ENCODE measurements at places on chromosomes 7 and 10.
A peak's percentile ranks its signal among the peaks of the same experiment; 100 is the strongest.

GRCh38 chr7:17535776-17536175 lies 237.3 kb downstream of the AHR start:
- no peak for DNase-seq

DNA sequence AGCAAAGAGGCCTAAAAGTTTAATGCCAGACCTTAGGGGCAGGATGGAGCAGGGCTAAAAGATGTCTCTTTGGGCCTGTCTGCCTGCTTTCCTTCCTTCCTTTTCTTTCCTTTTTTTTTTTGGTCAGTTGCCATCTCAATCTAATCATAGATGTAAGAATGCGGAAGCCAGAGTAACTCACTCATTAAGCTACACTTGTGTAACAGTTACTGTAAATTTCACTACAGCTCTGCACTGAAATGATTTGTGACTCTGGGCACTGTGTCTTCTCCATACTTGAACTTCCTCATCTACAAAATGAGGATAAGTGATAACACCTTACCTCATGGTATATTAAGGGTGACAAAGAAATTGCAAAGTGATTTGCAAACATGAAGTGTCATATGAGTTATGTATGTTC lies 75.5 kb upstream of the AGK start:
- no peak for DNase-seq

DNA sequence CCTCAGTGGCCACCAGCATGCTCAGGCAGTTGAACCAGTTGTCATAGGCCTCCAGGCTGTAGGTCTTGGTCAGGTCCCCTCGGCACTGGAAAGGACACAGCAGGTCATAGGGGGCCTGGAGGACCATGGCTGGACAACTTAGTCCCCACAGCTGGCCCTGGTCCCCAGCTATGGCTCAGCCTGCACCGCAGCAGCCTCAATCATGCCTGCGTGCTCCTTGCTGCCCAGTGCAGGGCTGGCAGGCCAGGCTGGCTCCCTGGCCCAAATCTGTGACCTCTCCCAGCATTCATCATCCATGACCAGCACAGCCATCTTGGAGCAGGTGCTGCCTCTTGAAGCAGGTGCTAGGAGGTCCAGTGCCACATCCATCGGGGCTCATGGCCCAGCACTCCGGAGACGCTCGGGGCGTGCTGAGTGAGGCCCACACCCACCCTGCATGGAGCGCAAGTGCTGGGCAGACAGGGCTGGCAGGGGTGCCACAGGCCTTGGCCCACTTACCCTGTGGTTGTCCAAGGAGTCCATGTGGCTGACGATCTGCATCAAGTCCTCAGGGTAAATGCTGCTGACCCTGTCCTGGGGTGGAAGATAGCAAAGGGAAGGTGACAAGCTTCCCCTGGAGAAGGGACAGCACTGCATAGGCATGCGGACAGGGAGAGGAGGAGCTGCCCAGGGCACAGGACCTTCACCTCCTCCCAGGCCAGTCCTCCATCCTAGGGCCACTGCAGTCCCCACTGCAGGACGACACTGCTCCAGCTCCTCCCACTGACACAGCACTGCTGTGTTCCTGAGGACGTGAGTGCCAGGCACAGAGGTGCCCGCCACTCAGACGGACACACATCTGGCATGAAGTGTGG lies 61.7 kb downstream of the CSGALNACT2 start:
- no peak for DNase-seq

DNA sequence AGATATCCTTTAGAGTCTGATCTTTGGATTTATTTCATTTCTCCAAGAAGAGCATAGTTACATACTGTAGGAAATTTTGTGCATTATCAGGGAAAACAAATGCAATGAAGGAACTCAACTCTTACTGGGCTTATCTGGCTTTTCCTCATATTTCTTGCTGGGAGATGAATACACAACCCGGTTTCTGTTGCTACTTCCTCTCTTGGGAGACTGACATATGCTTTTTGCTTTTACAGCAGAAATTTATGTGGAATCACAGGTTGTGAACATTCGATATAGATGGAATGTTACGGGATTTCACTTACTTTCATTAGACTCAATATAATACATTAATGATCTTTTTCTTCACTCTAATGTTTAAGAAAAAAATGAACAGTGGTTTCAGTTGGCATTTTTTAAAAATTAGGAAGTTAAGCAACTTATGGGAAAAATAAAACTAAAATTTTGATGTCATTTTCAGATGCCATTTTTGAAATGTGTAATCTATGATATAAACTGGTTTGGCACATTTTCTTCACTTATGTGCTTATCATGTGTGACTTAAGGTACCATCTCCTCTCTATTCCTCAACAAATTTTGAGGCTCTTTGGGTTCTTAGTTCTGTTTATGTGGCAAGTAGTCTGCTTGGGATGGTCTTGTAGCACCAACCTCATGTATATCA lies 7.1 kb downstream of the SND1 start:
- DNase-seq = no peak

- no peak for DNase-seq
These were observed 32.2 kb downstream of the HACD1 start for GRCh38 chr10:17585016-17585415.

DNA sequence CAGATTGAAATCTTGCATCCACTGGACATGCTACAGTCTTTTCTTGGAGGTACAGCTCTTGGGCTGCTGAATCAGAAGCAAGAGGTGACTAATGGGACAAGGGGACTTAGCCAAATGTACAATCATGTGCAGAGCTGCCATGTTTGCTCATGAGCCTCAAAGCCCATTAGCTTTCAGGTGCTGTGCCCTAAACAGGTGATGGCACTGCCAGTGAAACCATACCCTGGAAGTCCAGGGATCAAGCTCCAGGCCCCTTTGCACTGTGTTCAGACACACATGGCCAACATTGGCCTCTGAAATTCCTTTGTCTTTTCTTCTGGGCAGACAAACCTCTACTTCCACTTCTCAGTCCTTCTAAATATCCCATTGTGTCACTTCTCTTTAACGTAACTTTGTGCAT lies 328.2 kb downstream of the GRID1 start:
- no peak for DNase-seq

DNA sequence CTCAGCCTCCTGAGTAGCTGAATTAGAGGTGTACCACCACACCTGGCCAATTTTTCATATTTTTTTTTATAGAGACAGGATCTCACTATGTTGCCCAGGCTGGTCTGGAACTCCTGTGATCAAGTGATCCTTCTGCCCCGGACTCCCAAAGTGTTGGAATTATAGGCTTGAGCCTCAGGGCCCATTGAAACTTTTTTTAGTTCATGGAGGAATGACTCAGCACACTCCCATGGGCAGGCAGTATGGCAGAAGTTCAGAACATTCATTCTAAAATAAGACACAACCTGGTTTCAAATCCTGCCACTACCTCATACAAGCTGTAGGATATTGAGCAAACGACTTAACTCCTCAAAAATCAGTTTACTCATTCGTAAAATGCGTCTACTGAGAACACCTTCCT lies 320.4 kb upstream of the SP8 start:
- no peak for DNase-seq

GRCh38 chr7:29599026-29599425 lies 35.4 kb downstream of the PRR15 start:
- DNase-seq = no peak

DNA sequence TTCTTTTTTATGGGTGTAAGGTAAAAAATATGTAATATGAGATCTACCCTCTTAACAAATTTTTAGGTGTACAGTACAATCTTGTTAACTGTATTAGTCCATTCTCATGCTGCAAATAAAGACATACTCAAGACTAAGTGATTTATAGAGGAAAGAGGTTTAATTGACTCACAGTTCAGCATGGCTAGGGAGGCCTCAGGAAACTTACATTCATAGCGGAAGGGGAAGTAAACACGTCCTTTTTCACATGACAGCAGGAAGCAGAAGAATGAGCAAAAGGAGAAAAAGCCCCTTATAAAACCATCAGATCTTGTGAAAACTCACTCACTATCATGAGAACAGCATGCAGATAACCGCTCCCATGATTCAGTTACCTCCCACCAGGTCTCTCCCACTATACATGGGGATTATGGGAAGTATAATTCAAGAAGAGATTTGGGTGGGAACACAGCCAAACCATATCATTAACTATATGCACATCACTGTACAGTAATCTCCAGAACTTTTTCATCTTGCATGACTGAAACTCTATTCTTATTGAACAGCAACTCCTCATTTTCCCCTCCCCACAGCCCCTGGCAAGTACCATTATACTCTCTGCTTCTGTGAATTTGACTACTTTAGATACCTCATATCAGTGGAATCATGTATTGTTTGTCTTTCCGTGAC lies 127.4 kb downstream of the WNT2 start:
- no peak for DNase-seq

DNA sequence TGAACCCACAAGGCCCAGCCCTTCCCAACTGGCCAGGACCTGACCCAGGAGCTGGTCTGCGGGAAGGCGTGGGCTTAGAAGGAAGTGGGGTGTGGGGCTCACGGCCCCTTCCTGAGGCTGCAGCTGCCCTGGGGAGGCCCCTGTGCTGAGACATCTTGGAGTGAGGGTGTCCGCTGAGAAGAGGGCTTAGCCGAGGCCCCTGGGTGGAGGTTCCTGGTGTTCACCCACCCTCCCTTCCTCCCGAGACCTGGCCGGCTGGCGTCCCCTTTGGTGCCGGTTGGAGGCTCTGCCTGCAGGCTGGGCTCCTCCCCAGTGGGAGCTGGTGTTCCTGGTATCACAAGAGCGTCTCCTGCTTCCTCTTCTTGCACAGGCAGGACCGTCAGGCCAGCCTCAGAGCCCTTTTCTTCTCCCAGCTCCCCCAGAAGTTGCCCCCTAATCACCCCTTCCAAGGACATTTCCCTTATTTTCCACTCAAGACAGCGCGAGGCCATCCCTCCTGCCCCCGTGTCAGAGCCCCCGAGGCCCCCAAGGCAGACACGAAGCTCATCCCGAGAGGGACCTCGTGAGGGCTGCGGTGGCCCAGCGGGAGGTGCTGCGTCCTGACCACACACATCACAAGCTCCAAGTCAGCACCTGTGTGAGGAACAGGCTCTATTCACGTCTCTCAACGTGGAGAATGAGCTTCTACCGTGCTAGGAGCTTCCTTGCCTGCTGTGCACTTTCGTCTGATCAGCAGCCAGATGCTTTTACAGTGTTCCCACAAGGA lies 25.1 kb upstream of the FAM20C start:
- DNase-seq = no peak

DNA sequence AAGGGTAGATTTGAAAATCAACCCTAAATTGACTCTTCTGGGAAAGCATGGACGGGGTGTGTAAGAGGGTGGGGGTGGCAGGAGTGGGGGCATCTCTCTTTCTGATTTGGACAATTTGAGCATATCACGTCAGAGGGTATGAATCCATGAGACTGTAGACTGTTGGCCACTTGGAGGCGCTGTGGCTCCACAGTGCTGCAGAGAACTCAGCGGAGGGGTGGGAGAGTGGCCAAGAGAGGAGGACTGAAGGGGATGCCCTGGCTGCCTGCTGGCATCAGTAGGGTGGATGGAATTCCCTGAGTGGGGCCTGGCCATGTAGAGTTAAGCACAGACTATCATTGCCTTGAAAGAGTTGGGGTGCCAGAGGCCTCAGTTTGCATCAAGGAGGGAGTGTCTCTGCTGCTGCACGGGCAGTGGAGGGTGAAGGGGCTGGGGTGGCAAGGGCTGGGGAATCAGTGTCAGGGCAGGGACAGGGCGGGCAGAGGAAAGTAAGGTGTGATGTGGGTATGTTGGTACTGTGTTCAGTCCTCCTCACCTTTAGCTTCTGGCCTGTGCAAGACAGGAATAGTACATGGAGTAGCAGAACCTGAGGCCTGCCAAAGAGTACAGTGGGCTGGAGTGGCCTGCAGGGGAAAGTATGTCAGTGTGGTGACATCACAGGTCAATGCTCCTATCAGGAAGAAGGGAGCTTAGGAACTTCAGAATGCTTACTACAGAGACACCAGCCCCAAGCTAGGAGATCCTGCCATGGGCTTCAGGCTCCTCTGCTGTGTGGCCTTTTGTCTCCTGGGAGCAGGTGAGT lies 133.5 kb upstream of the PRSS58 start:
- DNase-seq = no peak

DNA sequence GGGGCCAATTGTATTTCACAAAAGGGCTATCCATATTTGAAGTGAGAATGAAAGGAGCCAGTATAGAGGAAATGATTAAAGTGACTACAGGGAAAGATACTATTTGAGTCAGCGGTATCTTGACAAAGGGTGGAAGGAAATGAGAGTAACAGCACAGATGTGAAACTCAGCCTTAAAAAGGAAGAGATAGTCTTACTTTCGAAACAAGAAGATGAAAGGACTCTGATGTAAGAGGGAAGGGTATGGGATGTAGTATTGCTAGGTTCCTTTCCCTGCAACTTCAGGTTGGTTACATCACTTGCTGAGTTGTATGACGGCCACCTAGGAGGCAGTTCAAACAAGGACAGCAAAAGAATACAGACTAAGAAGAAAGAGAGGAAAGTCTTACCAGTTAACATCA lies 13.7 kb downstream of the CISD1 start:
- DNase-seq = peak; percentile 29

GRCh38 chr7:151275813-151276577 lies 27.5 kb upstream of the SMARCD3 start:
- no peak for DNase-seq

DNA sequence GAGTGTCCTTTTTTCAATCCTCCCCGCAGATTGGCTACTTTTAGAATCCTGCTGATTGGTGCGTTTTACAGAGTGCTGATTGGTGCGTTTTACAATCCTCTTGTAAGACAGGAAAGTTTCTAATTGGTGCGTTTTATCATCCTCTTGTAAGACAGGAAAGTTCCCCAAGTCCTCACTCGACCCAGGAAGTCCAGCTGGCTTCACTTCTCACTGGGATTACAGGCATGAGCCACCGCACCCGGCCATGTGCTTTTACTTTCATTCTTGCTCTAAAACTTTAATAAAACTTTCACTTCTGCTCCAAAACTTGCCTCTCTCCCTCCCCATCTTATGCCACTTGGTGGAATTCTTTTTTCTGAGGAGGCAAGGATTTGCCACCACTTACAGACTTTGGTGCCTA lies 17.0 kb upstream of the WAPL start:
- no peak for DNase-seq

- DNase-seq = no peak
These were observed 2.0 kb downstream of the SAMD9 start for GRCh38 chr7:93115796-93116195.

DNA sequence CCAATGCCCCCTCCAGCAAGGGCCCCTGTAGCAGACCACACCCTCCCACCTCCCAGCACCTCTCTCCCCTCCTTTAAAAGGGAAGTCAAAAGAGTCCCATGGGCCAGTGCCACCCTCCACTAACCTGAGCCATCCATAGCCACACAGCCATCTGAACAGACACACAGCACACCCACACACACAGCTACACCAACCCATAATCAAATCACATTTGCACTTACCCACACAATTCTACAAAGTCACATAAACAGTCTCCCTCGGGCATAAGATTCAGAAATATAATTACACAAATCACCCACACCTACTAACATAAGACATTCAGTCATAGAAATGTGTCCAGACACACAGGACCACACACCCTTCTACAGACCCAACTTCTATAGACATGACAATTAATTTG lies 96.3 kb downstream of the HIF1AN start:
- DNase-seq = no peak

DNA sequence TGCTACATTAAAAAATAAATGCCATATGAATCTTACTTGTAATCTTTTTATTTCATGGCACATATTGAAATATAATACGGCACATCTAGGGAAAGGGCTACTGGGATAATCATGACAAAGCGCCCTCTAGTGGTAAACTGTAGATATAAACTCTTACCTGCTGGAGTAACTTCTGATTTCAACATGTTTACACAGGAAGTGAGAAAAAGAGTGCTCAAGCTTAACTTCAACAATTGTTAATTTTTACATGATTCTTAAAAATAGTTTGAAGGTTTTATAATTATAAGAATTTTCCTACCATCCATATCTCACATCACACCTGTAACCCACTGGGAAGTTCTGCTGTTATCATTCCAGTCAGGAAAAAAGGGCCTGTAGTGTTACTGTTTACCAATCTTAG lies 2.0 kb upstream of the HEPACAM2 start:
- no peak for DNase-seq
